A172 (cell line): ENCODE measurements at places on chromosomes 16 and 17. TPM values are rescaled to one million over a fixed set of nuclear protein-coding genes. Genes with fewer than 3 reads are reported as not detected.

- DNase-seq: peak; percentile 42
These were observed 32.7 kb downstream of the CMC2 start for GRCh38 chr16:80973991-80974390.

DNA sequence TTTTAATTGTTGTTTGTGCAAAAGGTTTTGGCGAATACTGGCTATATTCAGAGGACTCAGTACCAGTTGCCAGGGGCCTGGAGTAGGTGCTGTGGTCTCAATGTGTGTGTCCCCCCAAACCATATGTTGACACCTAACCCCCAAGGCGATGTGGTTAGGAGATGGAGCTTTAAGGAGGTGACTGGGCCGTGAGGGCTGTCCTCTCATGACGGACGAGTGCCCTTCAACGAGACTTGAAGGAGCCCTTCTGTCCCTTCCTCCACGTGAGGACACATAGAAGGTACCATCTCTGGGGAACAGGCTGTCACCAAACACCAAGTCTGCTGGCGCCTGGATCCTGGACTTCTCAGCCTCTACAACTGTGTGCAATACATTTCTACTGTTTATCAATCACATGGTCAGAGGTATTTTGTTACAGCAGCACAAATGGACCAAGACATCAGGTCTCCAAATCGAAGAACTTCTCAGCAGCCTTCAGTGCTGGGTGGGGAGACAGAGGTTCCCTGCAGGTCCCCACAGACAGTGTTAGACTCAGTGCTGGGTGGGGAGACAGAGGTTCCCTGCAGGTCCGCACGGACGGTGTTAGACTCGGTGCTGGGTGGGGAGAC lies 24.8 kb upstream of the METRNL start:
- no peak for DNase-seq

GRCh38 chr16:6837722-6838121 lies 494.9 kb upstream of the RBFOX1 start:
- DNase-seq: no peak

GRCh38 chr17:77810536-77810935 lies 148.0 kb upstream of the TNRC6C start:
- DNase-seq: peak; percentile 37

Gene CD300A
- not detected in 2 replicates for total RNA-seq

Gene GPR179
- total RNA-seq: 0.46 TPM in 1 of 2 replicates, not detected in the other

GRCh38 chr17:70100983-70101382 lies 26.0 kb downstream of the KCNJ16 start:
- DNase-seq: no peak

Gene CCL18
- not detected in 2 replicates for total RNA-seq

DNA sequence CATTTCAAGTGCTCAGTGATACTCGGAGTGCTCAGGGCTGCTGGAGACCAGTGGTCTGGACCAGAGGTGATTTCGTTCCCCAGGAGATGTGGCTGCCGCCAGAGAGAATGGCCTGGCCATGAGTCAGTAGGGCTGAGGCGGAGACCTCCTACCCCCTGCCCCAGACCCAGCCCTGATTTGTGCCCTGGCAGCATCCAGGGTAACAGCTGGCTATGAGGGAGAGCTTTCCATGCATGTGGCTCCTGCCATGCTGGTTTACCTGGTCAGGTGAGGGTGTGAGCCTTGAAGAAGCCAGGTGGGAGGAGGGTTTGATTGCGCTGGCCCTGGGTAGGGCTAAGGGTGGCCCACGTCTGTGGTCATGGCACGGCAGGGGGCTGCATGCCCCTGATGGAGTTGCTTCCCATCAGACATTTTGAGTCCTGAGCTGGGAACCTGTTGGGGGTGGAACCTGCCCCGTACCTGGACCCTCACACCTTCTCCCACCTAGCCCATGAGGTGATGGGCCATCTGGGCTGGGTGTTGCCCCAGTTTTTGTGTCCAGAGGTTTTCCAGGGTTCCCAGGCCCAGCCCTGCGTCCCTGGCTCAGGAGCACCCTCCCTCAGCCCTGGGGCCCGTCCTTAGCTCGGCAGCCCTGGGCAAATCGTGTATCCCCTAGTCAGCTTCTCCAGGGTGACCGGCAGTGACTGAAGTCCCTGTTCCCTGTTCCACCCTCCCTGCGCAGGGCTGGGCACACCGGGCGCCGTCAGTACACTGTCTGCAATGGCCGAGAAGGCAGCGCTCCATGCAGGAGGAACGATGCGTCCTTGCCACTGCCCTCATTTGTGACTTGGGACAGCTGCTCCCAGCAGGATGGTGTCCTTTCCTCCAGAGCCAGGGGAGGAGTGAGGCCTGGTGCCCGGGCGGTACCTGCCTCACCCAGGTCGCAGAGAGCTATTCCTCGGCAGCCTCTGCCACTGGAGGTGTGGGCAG lies 9.0 kb upstream of the CSNK1D start:
- no peak for DNase-seq

Gene CACNG5
- total RNA-seq: not detected in 2 replicates

- peak; percentile 46 for DNase-seq
These were observed 23.0 kb upstream of the CAPNS2 start for GRCh38 chr16:55543472-55543871.

- DNase-seq: no peak
These were observed 228.3 kb upstream of the NLRP1 start for GRCh38 chr17:5812590-5812989.

Gene SNAI3
- not detected in 2 replicates for total RNA-seq

GRCh38 chr17:29930409-29931010 lies 482 bp upstream of the SSH2 start:
- no peak for DNase-seq

Gene MSLN
- 6.5 and 7.6 TPM in 2 replicates for total RNA-seq

- no peak for DNase-seq
These were observed 20.7 kb downstream of the NXN start for GRCh38 chr17:958712-959451.

Gene RSKR
- 6.5 and 8.4 TPM in 2 replicates for total RNA-seq

DNA sequence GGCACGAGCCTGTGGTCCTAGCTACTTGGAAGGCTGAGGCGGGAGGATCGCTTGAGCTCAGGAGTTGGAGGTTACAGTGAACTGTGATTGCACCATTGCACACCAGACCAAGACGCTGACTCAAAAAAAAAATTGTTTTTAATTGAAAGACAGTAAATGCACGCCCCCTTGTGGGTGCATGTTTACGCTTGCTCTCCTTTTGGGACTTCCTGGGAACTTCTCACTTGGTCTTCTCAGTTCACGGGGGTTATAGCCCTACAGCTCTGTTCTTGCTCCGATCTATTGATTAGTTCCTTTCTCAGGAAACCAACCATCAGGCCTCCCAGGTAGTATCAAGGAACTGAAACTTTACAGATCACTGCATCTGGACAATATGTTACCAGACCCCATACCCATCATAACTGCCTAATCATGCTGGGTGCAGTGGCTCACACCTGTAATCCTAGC lies 14.2 kb upstream of the RIPOR1 start:
- DNase-seq: peak; percentile 66

- DNase-seq: no peak
These were observed 27.5 kb upstream of the SUPT4H1 start for GRCh38 chr17:58379511-58379824.

Gene SUMO2
- 201 and 239 TPM in 2 replicates for total RNA-seq

GRCh38 chr17:66739553-66739952 lies 95.4 kb upstream of the CACNG5 start:
- DNase-seq: no peak

DNA sequence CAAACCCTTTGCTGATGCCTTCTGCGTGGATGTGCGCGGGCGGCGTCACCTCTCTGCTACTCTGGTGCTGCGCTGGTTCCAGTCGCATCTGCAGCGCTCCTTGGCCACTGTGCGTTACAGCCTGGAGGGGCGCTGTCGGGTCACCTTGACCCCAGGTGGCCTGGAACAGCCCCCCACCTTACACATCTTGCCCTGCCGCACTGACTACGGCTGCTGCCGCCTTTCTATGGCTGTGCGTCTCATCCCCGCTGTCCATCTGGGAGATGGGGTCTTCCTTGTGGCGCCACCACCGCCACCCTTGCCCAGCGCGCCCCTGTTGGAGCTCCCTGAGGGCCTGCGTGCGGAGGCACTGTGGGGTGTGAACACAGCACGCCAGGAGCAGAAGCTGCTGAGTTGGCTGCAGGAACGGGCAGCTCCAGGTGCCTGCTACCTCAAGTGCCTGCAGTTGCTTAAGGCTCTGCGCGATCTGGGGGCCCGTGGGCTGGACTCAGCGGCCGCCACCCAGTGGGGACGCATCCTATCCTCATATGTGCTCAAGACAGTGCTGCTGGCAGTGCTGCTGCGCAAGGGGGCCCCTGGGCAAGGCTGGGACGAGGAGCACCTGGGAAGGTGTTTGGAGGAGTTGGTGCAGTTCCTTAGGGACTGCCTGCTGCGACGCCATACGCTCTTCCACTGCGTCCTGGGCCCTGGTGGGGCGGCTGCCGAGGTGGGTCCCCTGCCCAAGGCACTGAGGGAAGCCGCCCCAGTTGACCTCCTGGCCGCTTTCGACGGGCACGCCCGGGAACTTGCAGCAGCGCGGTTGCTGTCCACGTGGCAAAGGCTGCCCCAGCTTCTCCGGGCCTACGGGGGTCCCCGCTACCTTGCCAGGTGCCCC lies 1.6 kb downstream of the ITPRIPL2 start:
- no peak for DNase-seq

GRCh38 chr17:4938688-4939545 lies 929 bp downstream of the SLC25A11 start:
- no peak for DNase-seq

DNA sequence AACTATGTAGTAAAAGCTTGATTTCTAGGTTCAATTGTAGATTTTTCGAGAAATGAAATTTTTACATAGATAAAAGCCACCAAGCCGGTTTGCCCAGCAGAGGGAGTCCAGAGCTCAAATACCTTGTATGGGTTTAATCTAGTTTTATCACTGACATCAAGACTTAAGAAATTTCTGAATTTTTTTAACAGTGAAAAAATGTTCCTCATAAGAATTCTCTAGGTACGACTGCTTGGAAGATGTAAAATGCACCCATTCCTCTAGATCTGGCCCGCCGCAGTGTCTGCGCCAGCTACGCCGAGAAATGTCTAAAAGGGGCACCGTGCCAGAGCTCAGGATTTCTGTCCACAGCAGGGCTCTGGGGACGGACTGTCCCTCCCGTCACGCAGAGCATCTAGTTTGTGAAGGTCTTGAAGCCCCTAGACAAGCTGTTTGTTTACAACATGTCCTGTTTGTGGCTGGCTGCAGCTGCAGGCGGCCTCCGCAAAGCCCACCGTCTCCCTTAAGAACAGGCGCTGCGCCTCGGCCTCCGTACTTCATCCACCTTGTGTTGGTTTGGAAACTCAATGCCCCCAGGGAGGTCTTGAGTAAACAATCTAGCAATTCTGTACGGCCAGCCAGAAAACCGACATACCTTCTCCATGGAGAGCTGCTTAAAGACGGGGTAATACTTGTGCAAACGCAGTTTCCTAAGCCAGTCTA lies 24.8 kb downstream of the MAP1LC3B start:
- DNase-seq: peak; percentile 56

Gene ITGAL
- 0.17 and 0.26 TPM in 2 replicates for total RNA-seq

DNA sequence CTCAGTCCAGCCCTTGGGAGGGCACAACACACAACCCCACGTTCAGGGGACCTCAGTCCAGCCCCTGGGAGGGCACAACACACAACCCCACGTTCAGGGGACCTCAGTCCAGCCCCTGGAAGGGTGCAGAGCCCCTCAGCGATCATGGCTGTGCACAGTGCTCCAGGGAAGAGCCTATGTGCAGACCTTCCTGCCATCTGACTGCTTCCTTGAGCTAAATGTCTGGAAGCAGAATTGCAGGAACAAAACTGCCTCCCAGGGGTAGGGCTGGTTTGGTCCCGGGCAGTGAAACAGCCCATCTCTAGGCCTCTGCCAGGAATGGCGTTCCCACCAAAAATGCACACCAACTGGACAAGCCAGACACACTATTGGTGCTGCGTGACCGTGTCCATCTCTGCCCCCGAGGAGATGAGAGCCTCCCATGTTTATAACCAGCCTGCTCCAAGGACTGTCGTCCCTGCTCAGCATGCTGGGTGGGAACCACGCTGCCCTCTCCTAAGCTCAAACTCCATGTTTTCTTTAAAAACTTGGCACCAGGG lies 44.0 kb downstream of the ZNF276 start:
- no peak for DNase-seq

Gene SOX15
- 2.0 and 7.2 TPM in 2 replicates for total RNA-seq

GRCh38 chr17:2948721-2949468 lies 114.5 kb downstream of the OR1D5 start:
- DNase-seq: no peak
